ENCODE measurements at places on chromosomes 6 and 20. TPM values are rescaled to one million over a fixed set of nuclear protein-coding genes. Genes with fewer than 3 reads are reported as not detected.

The FAM162B gene
- polyA plus RNA-seq: 0.60 TPM

The TSHZ2 gene
- polyA plus RNA-seq: 3.4 TPM

The WFDC12 gene
- polyA plus RNA-seq: 0.42 TPM

The MUC21 gene
- polyA plus RNA-seq: not detected

The FAM83C gene
- polyA plus RNA-seq: under 0.01 TPM

The RAMACL gene
- polyA plus RNA-seq: not detected

The OOEP gene
- polyA plus RNA-seq: not detected

The SMPD2 gene
- 14.4 TPM for polyA plus RNA-seq

The MDN1 gene
- polyA plus RNA-seq: 3.2 TPM

The SLC17A4 gene
- 24.7 TPM for polyA plus RNA-seq

The C6orf15 gene
- polyA plus RNA-seq: not detected

The SIRPD gene
- polyA plus RNA-seq: 0.90 TPM

- no peak for DNase-seq
- no peaks in the 10 kb centered on the region for H3K27me3 ChIP-seq
- no peak overlapping the region for H3K27ac ChIP-seq
These were observed 4.4 kb downstream of the PGK2 start for GRCh38 chr6:49782725-49783124.

DNA sequence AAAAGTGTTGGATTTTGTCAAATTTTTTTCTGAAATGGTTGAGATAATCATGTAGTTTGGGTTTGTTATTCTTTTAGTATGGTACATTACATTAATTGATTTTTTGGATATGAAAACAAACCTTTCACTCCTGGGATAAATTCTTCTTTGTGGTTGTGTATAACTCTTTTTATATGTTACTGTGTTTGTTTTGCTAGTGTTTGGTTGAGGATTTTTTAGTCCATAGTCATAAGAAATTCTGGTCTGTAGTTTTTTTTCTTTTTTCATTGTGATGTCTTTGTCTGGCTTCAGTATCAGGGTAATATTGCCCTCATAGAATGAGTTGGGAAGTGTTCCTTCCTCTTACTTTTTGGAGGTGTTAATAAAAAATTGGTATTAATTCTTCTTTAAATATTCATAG, 122.2 kb upstream of the ATXN1 start:
- no peak for DNase-seq
- no peak overlapping the region for H3K27ac ChIP-seq
- H3K36me3 ChIP-seq: no peaks in the 10 kb centered on the region
- H3K27me3 ChIP-seq: no peaks in the 10 kb centered on the region

DNA sequence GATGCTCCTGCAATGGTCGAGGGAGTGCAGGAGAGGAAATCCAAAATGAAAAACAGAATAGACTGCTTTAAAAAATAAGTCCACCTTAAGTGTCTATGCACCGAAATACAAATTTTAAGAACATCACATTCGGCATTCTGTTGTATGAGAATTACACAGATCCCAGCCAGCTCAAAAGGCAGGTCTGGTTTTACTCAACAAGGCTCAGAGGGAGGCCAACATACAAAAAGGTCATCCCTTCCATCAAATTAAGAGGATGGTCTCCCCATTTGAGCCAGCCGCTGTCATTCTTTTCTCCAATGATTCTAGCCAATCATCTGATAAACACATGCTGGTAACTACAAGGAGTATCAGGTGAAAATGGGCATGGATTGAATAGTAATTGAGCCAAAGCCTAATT, 7.9 kb downstream of the ATXN1 start:
- H3K27ac ChIP-seq: no peak overlapping the region
- H3K36me3 ChIP-seq: no peaks in the 10 kb centered on the region
- no peak overlapping the region for H3K4me3 ChIP-seq
- H3K27me3 ChIP-seq: no peaks in the 10 kb centered on the region
- peaks cover 57% of the 10 kb centered on the region for H3K4me1 ChIP-seq
- DNase-seq: no peak

- no peaks in the 10 kb centered on the region for H3K36me3 ChIP-seq
- H3K4me1 ChIP-seq: peaks cover 13% of the 10 kb centered on the region
- no peak for DNase-seq
- no peak overlapping the region for H3K27ac ChIP-seq
- no peak overlapping the region for H3K4me3 ChIP-seq
These were observed 15.7 kb downstream of the MANEA start for GRCh38 chr6:95593025-95593424.

- H3K4me3 ChIP-seq: no peak overlapping the region
- H3K36me3 ChIP-seq: peaks cover 4% of the 10 kb centered on the region
- DNase-seq: no peak
These were observed 186.0 kb downstream of the DTNBP1 start for GRCh38 chr6:15476631-15477380.

GRCh38 chr6:169253337-169254238, at the start of gene THBS2:
THBS2 (minus strand) TSS chr6:169253846; CDS start chr6:169250784, 3,062 bp downstream.
- peaks cover 40% of the 10 kb centered on the region for H3K4me1 ChIP-seq
- peak within 1 kb of the TSS; percentile 71 for H3K27ac ChIP-seq
- H3K36me3 ChIP-seq: no peaks in the 10 kb centered on the region
- DNase-seq: peak; percentile 92
- H3K27me3 ChIP-seq: no peaks in the 10 kb centered on the region

- H3K4me1 ChIP-seq: no peaks in the 10 kb centered on the region
- H3K27ac ChIP-seq: no peak overlapping the region
- H3K4me3 ChIP-seq: no peak overlapping the region
- H3K27me3 ChIP-seq: no peaks in the 10 kb centered on the region
- H3K36me3 ChIP-seq: no peaks in the 10 kb centered on the region
These were observed 33.3 kb downstream of the CST9L start for GRCh38 chr20:23534801-23535593.

DNA sequence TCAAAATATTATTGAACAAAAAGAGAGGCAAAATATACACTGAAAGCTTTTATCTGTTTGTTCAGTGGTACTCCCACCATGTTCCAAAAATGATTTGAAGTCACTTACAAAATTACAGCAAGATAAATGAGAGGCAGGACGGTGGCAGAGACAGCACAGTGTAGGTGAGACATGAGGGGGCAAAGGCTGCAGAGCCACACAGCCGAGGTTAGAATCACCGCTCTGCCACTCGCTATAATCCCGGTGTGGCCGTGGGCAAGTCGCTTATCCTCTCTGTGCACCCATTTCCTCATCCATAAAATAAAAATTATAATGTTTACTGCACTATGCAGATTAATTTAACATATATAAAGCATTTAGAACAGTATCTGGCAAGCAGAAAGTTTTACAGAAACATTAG, 140.1 kb upstream of the BEND6 start:
- peak overlapping the region; percentile 10 for H3K27ac ChIP-seq
- no peaks in the 10 kb centered on the region for H3K27me3 ChIP-seq
- no peak overlapping the region for H3K4me3 ChIP-seq

DNA sequence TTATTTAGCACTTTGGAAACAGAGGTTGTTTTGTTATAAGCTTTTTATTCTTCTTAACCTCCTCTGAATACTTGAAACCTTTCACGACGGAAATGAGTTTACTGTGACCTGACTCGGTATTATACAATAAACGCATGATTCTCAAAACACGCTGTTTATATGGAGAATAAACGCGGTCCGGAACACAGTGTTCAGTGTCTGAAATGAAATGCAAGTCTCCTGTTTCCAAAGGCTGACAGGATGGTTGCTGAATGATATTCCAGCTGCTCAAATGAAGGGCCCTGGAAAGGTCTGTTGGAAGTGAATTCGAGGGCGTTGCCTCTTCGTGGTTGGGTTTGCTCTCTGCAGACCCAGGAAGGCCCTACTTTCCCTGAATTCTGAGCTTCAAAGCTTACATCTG, 83.4 kb downstream of the RSPH3 start:
- no peak overlapping the region for H3K4me3 ChIP-seq
- H3K4me1 ChIP-seq: no peaks in the 10 kb centered on the region

GRCh38 chr6:5657684-5658430, 348.9 kb downstream of the NRN1 start:
- no peak for DNase-seq
- no peaks in the 10 kb centered on the region for H3K36me3 ChIP-seq
- H3K27ac ChIP-seq: no peak overlapping the region
- H3K4me1 ChIP-seq: no peaks in the 10 kb centered on the region

- no peaks in the 10 kb centered on the region for H3K4me1 ChIP-seq
- no peak overlapping the region for H3K4me3 ChIP-seq
- no peaks in the 10 kb centered on the region for H3K36me3 ChIP-seq
- no peak for DNase-seq
These were observed 4.8 kb downstream of the OR12D1 start for GRCh38 chr6:29419516-29419915.

DNA sequence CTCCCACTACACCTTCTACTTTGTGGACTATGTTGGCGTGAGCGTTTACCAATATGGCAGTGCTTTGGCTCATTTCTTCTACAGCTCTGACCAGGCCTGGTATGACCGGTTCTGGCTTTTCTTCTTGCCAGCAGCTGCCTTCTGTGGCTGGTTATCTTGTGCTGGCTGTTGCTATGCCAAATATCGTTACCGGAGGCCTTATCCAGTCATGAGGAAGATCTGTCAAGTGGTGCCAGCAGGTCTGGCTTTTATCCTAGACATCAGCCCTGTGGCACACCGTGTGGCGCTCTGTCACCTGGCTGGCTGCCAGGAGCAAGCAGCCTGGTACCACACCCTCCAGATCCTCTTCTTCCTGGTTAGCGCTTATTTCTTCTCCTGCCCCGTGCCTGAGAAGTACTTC, 16.5 kb upstream of the EFHC1 start:
- H3K27ac ChIP-seq: no peak overlapping the region
- H3K27me3 ChIP-seq: no peaks in the 10 kb centered on the region
- H3K4me1 ChIP-seq: no peaks in the 10 kb centered on the region
- DNase-seq: no peak
- H3K36me3 ChIP-seq: peaks cover 7% of the 10 kb centered on the region
- no peak overlapping the region for H3K4me3 ChIP-seq

GRCh38 chr6:150418827-150419594, 50.2 kb downstream of the IYD start:
- no peaks in the 10 kb centered on the region for H3K27me3 ChIP-seq
- H3K4me3 ChIP-seq: peak overlapping the region; percentile 43
- H3K27ac ChIP-seq: peak overlapping the region; percentile 42
- H3K36me3 ChIP-seq: no peaks in the 10 kb centered on the region
- DNase-seq: peak; percentile 76

DNA sequence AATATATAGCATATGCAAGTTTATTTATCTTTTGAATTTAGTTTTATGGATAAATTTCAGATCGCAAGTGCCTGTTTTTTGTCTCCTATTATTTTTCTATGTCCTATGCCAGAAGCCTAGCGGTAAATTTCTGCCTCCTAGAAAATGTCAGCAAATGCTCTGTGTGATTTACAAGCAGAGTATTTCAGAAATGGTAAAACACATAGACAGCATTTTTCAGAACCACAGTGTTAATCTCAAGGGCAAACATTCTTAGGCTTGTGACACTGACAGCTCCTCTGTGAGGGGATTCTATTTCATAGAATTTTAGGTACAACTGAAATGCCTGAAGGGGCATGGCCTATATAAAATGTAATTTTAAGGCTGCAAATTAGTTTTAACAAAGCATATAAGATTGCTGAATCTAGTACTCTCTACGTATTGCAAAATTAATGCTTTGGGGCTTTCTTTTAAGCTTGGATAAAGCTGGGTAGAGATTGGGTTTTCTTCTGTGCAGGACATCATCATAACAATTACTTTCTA, 89.9 kb upstream of the PTCHD4 start:
- no peak overlapping the region for H3K27ac ChIP-seq
- no peaks in the 10 kb centered on the region for H3K36me3 ChIP-seq
- H3K4me1 ChIP-seq: no peaks in the 10 kb centered on the region
- DNase-seq: no peak

GRCh38 chr6:160810238-160810637, 108.2 kb downstream of the PLG start:
- H3K27me3 ChIP-seq: peaks cover 4% of the 10 kb centered on the region
- H3K36me3 ChIP-seq: no peaks in the 10 kb centered on the region
- DNase-seq: no peak
- no peaks in the 10 kb centered on the region for H3K4me1 ChIP-seq
- H3K4me3 ChIP-seq: no peak overlapping the region

DNA sequence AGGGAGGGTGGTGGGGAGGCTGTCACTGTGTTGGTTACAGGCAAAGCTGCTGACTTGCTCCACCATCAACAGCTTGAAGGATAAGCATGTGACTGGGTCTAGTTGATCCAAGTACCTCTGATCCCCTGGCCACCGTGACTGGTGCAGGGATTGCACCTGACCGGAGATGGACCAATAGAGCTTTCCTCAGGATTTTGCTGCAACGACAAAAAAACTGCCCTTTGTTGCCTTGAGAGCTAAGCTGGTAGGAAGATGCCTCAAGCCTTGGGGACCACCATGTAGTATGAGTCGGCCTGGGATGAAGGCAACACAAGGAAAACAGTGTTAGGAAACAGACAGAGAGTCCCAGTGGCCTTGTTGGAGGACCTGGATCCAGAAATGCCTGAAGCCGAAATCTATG, 1.8 kb downstream of the OCSTAMP start:
- DNase-seq: no peak
- no peak overlapping the region for H3K27ac ChIP-seq
- H3K4me1 ChIP-seq: no peaks in the 10 kb centered on the region
- no peaks in the 10 kb centered on the region for H3K36me3 ChIP-seq

DNA sequence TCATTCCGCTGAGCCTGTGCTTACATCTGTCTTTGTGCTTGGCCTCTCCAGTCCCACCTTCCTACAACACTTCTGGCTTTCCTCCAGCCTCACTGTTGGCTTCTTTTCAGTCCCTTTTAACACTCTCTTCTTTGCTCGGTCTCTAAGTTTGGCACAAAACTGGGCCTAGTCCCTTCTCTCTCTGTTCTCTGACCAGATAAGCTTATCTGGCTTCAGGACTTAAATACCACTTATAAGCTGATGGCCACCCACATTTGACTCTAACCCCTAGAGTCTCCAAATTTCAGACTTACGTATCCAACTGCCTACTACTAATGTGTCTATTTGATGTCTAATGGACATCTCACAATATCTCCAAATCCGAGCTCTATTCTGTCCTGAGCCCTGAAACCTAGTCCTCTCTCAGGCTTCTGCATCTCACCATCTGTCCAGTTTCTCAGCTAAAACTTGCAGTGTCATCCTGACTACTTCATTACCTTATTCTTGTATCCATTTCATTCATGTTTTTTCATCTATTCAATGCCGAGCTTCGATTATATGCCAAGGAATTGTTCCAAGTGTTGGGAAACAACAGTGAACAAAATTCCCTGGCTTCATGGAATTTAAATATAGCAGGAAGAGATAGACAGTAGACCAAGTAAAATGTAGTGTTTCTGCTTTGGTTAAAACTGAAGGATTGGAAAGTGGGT, 40.1 kb downstream of the TBPL1 start:
- no peak overlapping the region for H3K4me3 ChIP-seq
- H3K4me1 ChIP-seq: peaks cover 24% of the 10 kb centered on the region
- H3K27me3 ChIP-seq: no peaks in the 10 kb centered on the region
- no peaks in the 10 kb centered on the region for H3K36me3 ChIP-seq

Data from sigmoid colon (tissue), 7 donors.